ENCODE measurements at places on chromosomes 5 and 9.

DNA sequence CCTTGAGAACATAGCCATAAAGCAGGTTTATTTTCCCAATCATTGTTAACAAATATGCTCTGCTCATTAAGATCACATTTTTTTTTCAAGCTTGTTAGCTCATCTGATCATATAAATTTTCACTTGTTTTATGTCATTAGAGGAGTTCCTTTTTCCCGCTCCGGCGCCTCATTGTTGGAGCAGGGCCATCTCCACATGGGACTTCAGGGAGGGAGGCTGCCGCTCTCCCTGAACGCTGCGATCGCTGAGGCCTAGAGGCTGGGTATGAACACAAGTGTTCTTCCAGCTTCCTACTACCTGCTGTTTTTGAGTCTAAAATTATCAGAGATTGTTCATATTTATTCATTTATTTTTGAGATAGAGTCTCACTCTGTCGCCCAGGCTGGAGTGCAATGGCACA lies 246.9 kb downstream of the MPDZ start:
- no peak for DNase-seq

DNA sequence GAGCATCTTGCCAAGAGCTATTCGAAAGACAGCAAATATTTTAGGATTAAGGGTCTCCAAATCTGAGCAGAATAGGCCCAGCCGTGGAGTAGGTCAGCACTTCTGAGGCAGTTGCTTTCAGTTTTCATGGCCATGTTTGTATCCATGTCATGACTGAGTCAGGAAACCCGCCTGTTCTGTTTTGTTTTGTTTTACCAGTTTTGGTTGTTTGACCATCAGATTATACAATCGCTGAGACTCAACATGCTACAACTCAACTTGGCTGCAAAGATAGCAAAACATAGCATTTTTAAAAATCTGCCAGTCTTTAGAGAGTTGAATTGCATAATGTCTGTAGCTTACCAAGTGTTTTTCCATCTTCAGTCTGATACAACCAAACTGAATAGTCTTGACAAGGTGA lies 185.1 kb upstream of the ZNF462 start:
- DNase-seq = no peak

DNA sequence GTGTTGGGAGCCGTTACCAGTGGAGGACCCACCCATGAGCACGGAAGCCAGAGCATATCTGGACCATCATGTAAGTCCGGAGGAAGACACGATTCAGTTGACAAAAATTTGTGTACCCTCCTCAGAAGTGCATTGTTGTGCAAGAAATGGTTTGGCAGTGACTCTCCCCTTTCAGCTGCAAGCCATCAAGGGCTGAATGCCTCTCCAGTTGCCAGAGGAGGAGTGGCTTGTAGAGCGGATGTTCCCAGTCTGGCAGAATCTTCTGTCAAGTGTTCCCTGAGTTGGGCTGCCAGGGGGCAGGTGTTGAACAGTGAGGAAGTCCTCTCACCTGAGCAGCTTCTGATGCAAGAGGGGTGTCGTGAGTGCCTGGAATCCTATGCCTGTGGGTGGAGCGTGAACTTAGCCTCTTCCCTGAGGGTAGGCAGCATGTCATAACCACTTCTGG lies 27.6 kb upstream of the CDKN2AIPNL start:
- no peak for DNase-seq

DNA sequence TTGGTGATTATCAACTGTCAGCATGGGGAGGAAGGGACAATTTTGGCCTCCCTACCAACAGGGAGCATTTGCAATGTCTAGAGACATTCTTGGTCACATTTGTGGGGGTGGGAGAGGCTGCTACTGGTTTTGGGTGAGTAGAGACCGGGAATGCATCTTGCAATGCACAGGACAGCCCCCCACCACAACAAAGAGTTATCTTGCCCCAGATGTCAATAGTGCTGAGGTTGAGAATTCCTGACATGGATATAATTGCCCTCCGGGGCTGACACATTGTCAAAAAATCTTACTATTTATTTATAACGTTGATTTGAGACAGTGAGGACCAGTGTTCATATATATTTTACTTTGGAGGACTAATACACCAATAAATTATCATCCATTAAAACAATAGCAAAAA lies 316.1 kb downstream of the PSAT1 start:
- no peak for DNase-seq

DNA sequence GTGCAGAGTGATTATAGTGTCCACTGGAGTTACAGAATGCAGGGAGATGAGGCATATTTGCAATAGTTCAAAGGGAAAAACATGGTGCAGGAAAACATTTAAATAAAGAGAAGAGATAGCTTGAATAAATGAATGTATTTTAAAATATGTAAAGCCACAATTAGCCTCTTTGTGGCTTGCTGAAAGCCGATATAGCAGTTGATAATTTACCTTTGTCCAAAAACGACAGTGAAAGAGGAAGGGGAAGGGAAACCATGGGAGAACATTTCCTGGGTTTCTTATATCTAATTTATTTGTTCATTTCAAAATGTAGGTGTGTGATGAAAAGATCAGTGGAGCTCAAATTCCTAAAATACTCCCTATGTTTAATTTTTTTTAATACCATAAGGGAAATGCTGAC lies 156.1 kb downstream of the DENND1A start:
- DNase-seq = no peak
